Neural progenitor cell (in vitro differentiated cells): ENCODE measurements at places on chromosomes 2 and 18.
A peak's percentile ranks its signal among the peaks of the same experiment; 100 is the strongest.

DNA sequence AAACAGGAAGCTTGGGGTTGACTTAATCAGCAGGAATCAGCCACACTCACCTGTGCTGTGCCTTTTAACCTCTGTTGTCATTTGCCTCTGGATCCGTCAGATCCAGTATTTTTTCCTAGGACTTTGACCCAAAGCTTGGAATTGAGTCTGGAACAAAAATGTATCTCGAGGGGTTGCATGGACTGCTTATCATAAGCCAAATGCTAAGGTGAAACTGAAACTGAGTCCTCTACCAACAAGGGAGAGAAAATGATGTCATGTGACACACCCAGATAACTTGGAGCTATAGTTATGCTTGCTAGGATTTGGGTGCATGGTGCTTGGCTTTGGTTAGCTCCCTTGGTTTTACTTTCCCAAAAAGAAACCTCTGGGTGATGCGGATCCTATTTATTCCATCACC, 2158.6 kb upstream of the PIK3C3 start:
- no peaks in the 10 kb centered on the region for H3K4me1 ChIP-seq
- no peak for DNase-seq
- no peaks in the 10 kb centered on the region for H3K36me3 ChIP-seq
- no peaks in the 10 kb centered on the region for H3K27me3 ChIP-seq

DNA sequence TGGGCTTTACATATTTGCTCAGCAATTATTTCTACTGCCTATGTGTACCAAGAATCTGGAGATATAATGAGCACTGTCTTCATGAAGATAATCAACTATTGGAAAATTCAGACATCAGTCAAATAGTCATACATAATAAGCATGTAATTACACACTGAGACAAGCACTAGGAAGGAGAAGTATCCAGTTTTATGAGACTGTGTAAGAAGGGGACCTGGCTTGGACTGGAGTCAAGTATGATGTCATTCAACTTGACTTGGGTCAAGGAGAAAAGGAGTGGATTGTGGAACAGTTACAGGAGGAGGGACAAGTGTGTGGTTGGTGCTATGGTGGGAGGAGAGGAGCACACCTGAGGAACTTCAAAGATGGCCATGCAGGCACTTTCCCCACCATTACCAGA, 419.8 kb upstream of the TRIB2 start:
- peaks cover 7% of the 10 kb centered on the region for H3K4me1 ChIP-seq
- H3K4me3 ChIP-seq: no peak overlapping the region
- no peak for DNase-seq
- no peaks in the 10 kb centered on the region for H3K27me3 ChIP-seq
- H3K27ac ChIP-seq: no peak overlapping the region

DNA sequence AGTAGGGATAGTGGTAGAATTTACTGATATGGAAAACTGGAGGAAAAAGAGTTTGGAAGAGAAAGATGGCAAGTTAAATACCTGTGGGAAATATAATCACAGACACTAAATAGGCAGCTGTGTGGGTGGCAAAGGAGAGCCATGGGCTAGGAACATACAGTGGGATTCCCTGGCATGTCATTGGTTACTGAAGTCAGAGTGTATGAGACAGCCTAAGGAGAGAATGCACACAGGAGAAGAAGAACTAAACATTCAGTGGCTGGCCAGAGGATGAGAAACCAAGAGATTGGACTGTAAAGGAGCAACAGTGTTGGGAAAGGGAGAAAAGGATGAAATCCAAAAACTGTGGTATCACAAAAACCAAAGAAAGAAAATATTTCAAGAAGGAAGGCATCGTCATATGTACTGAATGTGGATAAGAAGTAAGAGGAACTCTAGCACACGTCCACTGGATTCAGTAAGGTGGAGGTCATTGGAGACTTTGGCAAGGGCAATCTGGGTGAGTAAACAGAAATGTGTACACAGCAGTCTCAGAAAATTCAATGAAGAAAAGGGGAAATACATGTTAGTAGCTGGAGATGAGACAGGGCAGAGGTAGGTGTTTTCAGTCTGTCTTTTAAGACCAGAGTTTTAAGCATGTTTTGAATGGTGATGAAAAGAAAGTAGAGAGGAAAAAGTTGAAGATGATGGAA, 83.3 kb downstream of the SPIRE1 start:
- no peaks in the 10 kb centered on the region for H3K36me3 ChIP-seq
- no peak for DNase-seq
- H3K27me3 ChIP-seq: no peaks in the 10 kb centered on the region

DNA sequence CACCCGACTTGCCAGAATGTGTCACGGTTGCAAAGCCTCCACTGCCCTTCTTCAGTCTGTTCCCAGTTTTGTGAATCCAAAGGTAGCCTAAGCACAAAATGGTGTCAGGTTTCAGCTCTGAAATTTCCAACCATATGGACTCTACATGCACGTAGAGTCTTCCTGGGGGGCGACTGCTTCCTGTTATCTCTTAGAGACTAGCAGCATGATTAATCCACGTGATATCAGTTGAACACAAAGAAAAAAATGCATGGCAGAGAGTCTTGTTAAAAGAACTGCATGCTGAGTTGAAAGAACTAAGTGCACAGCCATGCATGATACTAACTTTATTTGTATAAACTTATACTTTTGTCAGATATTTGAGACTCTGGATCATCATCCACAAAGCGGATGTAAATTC, 404.4 kb downstream of the SOCS6 start:
- H3K36me3 ChIP-seq: no peaks in the 10 kb centered on the region
- no peak overlapping the region for H3K27ac ChIP-seq
- peak; percentile 54 for DNase-seq
- H3K4me3 ChIP-seq: no peak overlapping the region

- H3K27me3 ChIP-seq: no peaks in the 10 kb centered on the region
- H3K4me1 ChIP-seq: no peaks in the 10 kb centered on the region
- H3K36me3 ChIP-seq: no peaks in the 10 kb centered on the region
- DNase-seq: no peak
- H3K27ac ChIP-seq: no peak overlapping the region
Observed at GRCh38 chr2:29802986-29803385, 118.4 kb downstream of the ALK start.

GRCh38 chr2:45786030-45786835, 134.8 kb downstream of the PRKCE start:
- DNase-seq: no peak
- H3K27ac ChIP-seq: no peak overlapping the region
- peaks cover 7% of the 10 kb centered on the region for H3K4me1 ChIP-seq
- H3K27me3 ChIP-seq: no peaks in the 10 kb centered on the region
- H3K36me3 ChIP-seq: no peaks in the 10 kb centered on the region

GRCh38 chr2:134630504-134631159, 88.2 kb downstream of the TMEM163 start:
- H3K27me3 ChIP-seq: no peaks in the 10 kb centered on the region
- H3K4me1 ChIP-seq: peaks cover 9% of the 10 kb centered on the region
- no peak overlapping the region for H3K27ac ChIP-seq
- DNase-seq: no peak
- no peaks in the 10 kb centered on the region for H3K36me3 ChIP-seq

DNA sequence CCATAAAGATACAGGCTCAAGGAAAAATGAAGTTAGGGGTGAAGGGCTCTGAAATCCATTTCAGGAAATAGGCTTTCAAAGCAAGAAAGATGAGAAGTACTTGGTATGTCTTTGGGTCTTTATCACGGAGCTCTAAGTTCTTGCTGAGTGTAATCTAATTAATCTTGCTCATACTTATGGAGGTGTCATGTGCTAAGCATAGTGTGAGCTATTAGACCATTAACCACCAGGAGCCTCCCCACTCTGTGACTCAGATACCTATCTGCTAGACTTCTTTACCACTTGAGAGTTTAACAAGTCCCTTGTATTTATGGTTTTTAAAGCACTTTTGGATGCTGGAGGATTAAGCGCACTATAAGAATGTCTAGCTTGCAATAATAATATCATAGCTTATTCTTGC, 678.7 kb downstream of the EPHA4 start:
- no peak overlapping the region for H3K4me3 ChIP-seq
- no peaks in the 10 kb centered on the region for H3K27me3 ChIP-seq
- peaks cover 8% of the 10 kb centered on the region for H3K4me1 ChIP-seq
- no peak overlapping the region for H3K27ac ChIP-seq
- no peaks in the 10 kb centered on the region for H3K36me3 ChIP-seq
